Hepatic stellate cell (primary cell): ENCODE measurements at places on chromosomes 1 and 21.

GRCh38 chr1:5691795-5692509 lies 300.3 kb downstream of the NPHP4 start:
- DNase-seq = no peak

DNA sequence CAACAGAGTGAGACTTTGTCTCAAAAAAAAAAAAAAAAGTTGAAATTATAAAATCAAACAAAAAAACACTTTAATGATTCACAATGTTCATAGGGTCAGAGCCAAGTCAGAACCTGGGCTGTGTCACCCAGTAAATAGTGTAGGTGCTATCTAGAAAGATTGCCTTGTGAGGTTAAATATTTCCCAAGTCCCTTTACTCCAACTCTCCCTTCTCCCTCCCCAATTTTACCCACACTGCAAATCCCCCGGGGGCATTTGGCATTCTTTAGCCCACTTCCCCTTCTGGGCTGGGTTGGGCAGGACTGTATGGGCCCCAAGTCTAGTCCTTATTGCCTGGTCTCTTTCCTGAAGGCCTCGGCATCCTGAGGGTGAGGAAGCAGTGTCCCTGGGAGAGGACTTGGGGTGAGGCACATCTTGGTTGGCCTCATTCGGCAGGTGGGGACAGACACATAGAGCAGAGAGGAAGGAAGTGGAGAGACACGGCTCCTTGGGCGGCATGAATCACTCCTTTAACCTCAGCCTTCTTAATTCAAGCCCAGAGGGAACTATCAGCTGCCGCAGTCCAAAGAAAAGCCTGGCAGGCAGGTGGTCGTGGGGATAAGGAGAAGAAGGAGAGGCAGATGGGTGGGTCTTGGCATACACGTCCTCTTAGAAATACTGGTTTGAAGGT lies 8.2 kb downstream of the ADORA1 start:
- DNase-seq = no peak

DNA sequence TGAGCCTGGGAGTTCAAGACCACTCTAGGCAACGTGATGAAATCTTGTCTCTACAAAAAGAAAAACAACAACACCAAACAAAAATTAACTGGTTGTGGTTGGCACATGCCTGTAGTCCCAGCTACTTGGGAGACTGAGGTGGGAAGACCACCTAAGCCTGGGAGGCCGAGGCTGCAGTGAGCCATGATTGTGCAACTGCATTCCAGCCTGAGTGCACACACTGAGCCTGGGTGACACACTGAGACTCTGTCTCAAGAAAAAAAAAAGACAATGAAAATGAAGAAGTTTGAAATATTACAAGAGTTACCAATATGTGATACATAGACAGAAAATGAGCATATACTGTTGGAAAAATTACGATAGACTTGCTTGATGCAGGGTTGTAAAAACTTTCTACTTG lies 31.9 kb downstream of the PDC start:
- no peak for DNase-seq

- no peak for DNase-seq
These were observed 3.6 kb upstream of the FHAD1 start for GRCh38 chr1:15243275-15244043.

- DNase-seq = peak; percentile 90
These were observed 1.7 kb downstream of the HLX start for GRCh38 chr1:220880726-220881506.
